ENCODE measurements at places on chromosomes 4 and X.

DNA sequence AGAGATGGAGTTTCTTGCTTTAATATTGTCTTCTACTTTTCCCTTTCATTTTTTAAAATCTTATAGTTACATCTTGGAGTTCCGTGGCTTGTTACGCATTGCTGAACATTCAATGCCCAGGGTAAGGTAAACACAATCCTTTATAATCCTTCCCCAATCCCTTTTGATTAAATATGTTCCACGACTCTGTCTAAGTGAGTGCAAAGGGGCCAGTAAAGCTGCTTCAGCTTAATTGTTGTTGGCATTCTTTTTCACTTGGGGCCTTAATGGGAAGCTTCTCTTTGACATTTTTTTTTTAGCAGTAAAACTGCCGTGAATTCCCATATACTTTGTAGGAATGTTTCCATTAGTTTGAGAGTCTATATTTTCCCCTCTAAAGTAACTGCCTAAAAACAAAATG lies 1028.1 kb downstream of the C4orf33 start:
- no peak for DNase-seq

GRCh38 chr4:83308672-83309071 lies 24.1 kb upstream of the COQ2 start:
- DNase-seq: no peak

- no peak for DNase-seq
Measured at GRCh38 chrX:126929071-126929470, 109.5 kb downstream of the PRR32 start.

- DNase-seq: no peak
Measured at GRCh38 chr4:106019771-106020170, 124.5 kb downstream of the NPNT start.

GRCh38 chr4:60562334-60562733 lies 637.8 kb upstream of the ADGRL3 start:
- DNase-seq: peak; percentile 39

DNA sequence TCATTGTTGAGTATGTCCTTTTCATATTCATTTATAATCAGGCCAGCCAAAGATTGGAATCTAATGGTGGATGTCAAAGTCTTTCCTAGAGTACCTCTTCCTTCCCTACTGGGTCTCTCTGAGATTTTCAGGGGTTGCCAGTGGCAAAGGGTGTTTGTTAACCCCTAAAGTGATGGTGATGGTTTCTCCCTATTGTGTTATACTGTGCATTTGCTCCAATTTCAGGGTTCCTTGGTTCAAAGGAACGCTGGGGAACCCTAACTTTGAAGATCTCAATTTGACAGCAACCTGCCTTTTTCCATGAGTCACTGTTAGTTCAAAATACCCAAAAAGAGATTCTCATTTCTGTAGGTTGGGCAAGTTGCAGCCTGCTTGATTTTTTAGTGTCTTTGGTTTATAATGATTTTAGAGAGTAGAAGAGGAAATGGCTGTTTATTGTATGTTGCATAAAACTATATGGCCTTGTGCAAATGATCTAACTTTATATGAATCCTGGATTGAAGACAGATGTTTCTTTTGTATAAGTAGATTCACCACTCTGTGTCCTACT lies 23.0 kb downstream of the GAB1 start:
- DNase-seq: no peak

- DNase-seq: no peak
Measured at GRCh38 chrX:130885996-130886395, 17.0 kb downstream of the ENOX2 start.
